ENCODE measurements at places on chromosomes 16 and 17.

DNA sequence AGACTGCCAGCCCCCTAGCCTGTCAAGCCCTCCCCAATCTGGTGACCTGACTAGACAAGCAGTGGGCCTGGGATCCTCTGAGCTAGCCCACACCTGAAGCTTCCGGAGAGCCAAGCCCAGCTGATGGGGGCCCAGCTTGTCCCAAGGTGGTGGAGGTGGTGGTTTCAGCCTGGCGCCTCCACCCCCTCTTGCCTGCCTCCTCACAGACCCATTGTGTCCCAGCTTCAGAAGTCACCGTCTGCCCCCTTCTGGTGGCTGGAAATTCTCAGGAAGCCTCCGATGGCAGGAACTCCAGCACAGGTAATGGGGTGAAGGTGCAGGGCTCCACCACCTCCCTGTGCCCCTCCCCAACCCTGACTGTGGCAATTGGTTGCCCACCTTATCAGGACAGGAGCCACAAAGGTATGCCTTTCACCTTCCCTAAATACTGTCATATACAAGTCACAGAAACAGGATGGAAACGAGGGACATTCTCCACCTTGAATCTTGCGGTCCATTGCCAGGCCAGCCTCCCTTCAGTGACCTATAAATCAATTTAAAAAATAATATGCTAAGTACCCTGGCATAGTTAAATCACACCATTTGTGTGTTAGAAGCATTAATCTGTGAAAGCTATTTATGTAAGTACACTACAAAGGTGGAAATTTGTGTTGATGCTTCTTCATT is 66.0 kb upstream of the ZNF423 start:
- peak; percentile 58 for DNase-seq

DNA sequence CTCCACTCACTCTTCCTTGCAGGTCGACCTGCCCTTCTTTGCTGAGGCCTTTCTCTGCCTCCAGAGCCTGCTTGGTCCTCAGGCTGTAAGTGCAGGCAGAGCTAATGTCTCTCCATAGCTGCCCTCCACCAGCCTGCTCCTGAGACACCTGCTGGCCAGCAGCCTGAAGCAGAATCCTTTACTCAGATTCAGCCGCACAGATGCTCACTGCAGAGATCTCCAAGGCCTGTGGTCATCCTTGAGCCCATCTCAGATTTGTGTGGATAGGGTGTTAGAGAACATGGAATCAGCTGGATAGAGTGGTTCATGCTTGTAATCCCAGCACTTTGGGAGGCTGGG is 11.5 kb downstream of the DEXI start:
- DNase-seq = no peak

DNA sequence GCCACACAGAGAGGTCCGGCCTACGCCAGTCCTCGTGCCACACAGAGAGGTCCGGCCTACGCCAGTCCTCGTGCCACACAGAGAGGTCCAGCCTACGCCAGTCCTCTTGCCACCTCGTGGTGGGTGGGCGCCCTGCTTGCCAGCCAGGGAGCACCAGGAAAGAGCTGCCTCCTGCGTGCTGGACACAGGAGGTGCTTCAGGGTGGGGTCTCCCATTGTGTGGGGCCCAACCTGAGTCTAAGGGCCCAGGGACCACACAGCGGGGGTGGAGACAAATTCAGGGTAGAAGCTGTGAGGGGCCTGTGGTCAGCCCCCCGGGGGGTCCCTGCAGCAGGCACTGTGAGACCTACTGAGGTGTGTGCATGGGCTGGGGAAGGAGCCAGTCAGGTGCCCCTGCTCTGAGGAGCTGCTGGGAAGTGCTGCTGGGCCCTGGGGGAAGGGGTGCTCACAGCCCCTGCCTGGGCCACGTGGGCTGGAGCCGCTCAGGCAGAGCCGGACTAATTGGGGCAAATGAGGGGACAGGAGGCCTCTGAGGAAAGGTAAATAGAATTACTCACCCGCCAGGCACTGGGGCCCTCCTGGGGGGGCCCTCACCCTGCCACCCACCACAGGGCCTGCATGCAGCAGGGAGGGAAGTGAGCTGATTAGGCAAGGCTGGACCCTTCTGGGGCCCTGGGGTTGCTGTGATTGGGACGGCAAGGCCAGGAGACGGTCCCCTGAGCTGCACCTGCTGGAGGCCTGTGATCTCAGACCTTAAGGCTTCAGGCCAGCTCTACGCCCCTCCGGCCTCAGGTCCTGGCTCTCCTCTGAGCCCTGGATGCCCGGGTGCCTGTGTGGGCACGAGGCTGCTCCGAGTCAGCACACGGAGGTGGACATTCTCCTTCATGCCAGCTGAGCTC is 11.0 kb downstream of the GCGR start:
- DNase-seq = no peak

DNA sequence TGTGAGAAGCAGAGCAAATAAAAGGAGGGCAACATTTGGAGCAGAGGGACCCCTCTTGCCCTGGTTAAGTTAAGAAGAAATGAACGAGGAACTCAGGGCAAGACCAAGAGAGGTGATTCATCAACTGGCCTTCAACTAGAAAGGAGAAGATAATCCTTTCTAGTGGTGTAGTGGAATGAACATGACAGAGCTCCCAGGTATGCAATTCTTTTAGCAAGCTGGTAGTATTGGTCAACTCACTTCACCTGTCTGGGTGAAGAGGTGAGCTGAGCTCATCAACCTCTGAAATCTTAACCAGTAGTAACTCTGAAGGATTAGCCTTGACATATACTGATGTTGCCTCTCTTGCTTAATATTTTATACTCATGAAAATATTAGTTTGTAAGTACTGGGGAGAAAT is 1024.7 kb upstream of the GOT2 start:
- DNase-seq = no peak

GRCh38 chr17:17886726-17887125 is 49.9 kb upstream of the SREBF1 start:
- no peak for DNase-seq

DNA sequence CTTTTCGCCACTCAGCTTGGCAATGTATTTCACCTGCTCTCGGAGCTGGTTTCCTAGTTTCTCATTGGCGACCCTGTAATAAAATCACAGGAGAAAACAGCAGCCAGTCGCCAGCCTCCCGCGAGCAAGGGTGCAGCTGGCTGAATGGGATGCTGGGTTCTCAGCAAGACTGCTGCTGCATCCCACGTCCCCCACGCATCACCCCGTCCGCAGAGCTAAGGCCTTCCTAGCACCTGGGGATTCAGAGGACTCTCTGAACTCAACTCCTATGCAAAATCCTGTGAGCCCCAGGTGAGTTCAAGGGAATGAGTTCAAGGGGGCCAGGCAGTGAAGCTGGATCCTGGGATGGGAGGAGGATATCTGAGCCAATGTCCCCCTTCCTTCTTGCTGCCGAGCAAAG is 29.3 kb downstream of the DHX38 start:
- no peak for DNase-seq

GRCh38 chr16:23114131-23114904 is 34.9 kb downstream of the USP31 start:
- DNase-seq = no peak

- DNase-seq = peak; percentile 38
Observed at GRCh38 chr16:77834635-77835540, 46.5 kb downstream of the VAT1L start.

- DNase-seq = no peak
Observed at GRCh38 chr17:38463451-38463858, 35.2 kb downstream of the ARHGAP23 start.

DNA sequence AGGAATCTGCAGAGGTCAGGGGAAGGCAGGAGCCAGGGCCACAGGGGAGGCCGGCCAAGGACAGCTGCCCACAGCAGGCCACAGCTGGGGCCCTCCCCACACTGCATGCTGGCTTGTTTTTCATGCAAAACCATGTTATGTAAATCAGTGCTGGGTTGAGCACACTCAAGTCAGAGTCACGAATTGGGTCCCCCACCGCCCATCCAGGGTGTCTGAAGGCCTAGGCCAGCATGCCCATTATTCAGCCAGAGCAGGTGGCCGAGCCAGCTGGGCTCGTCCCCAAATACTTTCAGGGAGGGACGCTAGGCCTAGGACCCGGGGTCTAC is 51.2 kb upstream of the TOB1 start:
- no peak for DNase-seq

DNA sequence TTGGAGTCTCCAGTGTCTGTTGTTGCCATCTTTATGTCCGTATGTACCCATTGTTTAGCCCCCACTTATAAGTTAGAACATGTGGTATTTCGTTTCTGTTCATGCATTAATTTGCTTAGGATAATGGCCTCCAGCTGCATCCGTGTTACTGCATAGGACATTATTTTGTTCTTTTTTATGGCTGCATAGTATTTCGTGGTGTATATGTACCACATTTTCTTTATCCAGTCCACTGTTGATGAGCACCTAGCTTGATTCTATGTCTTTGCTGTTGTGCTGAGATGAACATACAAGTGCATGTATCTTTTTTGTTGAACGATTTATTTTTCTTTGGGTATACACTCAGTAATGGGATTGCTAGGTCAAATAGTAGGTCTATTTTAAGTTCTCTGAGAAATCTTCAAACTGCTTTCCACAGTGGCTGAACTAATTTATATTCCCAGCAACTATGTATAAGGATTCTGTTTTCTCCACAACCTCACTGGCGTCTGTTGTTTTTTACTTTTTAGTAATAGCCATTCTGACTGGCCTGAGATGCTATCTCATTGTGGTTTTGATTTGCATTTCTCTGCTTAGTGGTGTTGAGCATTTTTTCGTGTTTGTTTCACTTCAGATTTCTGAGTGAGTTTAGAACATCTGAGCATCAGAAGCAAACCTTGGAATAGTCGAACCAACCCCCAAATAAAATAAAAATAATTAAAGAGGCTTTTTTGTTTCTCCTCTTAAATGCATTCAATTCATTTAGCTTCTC is 304.7 kb downstream of the ZFHX3 start:
- no peak for DNase-seq

DNA sequence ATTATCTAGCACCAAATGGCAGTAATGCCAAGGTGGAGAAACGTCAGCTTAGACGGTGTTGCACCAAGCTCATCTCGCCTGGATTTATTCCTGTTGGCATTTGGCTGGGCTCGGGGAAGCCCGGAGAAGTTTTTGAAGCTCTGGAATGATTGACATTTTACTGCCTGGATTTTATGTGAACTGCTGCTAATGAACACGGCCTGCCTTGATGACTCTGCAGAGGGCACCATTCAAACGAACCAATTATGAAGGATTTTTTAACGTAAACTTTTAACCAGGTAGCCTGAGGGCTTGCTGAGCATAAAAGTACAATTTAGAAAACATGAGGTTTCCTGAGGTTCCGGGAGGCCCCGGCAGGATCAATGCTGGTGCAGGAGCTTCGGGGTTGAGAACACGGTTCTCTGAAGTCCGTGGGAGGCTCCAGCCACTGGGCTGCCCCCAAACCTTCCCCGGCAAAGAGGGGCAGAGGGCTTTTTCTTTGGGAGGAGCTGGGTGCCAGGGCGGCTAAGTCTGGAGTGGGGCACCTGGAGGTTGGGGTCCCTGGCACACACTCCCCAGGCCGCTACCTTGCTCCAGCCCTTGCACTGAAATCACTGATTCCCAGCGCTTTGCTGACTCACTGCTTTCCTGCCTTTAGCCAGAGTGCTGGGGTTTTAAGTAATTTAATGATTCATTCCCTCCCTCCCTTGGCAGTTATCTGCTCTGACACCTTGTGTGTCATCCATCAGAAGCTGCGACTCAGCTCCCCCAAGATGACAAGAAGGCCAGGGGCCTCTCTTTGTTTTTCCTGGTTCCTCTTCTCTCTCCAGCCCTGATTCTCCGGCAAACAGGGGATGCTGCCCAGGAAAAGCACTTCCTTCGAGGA is 161.2 kb upstream of the IRX3 start:
- peak; percentile 86 for DNase-seq

GRCh38 chr17:20141198-20141972 is 132.2 kb downstream of the SPECC1 start:
- no peak for DNase-seq

DNA sequence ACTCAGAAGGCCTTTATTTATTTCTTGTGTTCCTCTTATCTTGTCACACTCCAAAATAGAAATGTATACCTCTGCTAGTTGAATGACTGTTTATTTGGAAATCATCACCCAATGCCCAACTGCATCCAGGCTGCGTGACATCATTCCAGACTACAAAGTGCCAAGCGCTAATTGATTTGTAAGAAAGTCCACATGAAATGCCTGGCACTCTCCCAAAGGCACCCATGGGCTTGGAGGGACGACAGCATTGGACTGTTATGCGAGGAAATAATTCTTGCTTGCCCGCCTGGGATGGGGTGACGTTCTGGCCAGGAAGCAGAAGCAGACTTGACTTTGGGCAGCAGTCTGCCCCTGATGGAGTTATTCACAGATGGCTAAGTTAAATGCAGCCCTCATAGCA is 165.9 kb downstream of the CDH13 start:
- no peak for DNase-seq

- DNase-seq = peak; percentile 55
Observed at GRCh38 chr17:2710803-2711607, 559 bp downstream of the CLUH start.

GRCh38 chr16:62870554-62870953 is 834.3 kb upstream of the CDH8 start:
- DNase-seq = no peak

DNA sequence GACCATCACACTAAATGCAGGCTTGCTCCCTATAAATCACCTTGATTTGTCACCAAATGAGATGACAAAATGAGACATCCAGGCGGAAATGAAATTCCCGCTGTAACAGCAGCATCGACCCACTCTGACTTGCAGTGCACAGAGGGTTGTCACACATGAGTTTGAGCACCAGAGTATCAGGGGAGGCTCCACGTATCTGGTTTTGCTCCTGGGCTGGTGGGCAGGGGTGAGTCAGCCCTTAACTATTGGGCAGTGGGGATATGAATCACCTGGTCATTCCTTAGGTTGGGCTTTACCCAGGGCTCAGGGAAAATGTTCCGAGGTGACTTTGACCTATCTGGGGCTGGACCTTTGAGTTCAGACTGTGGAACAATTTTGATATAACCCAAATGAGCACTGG is 245.2 kb upstream of the CCL2 start:
- DNase-seq = no peak

DNA sequence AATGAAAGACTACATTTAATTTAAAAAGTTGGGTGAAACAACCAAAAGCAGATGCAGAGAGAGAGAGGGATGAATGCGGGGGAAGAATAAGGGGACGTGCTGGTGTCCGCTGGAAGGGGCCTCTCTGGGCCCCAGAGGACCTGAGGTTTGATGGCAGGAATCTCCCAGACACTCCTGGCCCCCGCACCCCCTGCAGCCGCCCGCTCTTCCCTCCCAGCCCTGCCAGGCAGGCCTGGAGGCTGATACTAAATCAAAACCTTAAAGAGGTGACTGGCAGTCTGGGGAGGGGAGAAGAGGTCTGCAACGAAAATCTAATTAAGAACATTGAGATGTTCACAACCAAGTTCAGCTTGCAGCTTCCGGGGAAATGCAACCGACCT is 2.4 kb downstream of the FOXL1 start:
- DNase-seq = no peak
